ENCODE measurements at places on chromosomes 11 and 22.

DNA sequence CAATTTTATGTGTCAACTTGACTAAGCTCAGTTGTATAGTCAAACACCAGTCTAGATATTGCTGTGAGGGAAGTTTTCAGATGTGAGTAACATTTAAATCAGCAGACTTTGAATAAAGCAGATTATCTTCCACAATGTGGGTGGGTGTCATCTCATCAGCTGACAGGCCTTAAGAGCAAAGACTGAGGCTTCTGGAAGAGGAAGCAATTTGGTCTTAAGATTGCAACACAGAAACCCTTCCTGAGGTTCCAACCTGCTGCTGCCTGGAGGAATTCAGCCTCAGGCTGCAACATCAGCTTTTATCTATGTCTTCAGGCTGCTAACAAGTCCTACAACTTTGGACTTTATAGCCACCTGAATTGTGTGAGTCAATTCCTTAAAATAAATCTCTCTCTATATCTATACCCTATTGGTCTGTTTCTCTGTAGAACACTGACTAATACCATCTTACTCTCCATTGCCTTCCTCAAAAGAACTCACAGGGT lies 277.2 kb upstream of the PLET1 start:
- DNase-seq = no peak

DNA sequence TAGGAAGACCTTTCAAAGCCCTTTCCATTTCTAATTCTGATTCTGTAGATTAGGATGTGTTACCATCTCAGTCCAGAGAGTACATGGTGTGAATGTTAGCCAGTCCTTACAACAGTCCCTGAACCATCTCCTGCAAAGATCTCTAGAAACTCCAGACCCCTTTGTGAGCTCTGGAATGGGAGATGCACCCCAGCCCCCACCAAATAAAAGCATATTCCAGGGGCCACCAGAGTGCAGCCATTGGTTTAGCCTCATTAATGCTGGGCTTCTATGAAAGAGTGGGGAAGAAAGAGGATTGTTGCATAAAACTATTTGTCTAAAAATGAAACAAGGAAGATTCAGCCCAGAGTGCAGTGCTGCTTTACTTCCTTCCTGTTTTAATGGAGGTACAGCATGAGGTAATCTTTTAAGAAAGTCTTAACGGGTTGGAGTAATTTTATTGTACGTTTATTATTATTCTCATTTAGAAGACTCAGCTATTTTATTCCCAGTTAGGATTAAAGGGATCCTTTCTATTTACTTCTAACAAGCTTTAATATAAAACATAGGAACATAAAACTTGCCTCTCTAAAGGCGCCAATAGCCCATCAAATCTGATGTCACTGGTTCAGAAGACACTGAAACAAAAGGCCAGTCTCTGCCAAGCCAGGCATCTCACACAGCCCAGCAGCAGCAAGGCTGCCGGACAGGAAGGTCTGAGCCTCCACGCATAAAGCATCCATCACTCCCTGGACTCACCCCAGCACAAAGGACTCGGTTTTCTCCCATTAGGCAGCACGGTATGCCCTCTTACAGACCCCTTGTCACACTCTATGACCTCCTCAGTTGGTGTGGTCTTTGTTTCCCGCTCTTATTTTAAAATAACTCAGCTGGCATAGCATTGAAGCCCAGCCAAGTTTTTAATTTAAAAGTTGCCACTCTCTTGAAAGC lies 203.9 kb upstream of the BLID start:
- no peak for DNase-seq

DNA sequence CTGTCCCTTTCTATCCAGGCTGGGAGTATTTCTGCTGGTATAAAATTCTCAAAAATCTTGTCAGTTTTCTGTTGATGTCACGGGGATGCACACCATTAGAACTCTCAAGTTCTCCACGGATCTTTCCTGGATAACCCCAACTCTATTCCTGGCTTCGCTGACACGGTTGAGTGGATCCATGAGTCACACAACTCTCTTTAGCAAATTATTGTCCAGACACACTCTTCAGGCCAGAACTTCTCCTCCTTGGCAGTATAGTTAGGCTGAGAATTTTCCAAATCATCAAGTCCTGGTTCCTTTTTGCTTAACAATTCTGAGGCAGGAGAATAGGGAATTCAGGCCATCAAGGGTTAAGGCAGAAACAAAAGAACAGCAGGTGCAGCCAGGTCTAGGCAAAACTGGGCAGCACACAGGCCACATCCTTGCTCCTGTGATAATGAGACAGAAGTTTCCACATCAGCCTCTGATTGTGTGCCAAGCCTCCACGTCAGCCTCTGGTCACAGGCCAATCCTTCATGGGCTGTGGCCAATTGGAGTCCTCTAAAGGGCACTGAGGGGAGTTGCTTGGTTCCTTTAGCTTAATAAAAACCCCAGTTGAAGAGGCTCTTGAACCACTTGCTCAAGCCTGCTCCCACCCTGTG lies 5.7 kb upstream of the ACAT1 start:
- peak; percentile 73 for DNase-seq

GRCh38 chr22:28411125-28411524 lies 268.5 kb downstream of the TTC28 start:
- no peak for DNase-seq

- no peak for DNase-seq
Measured at GRCh38 chr11:46655631-46656030, 38.3 kb downstream of the ATG13 start.

- no peak for DNase-seq
Measured at GRCh38 chr11:112318661-112319060, 58.0 kb upstream of the PLET1 start.

- no peak for DNase-seq
Measured at GRCh38 chr22:24090581-24090980, 79.5 kb downstream of the CABIN1 start.

DNA sequence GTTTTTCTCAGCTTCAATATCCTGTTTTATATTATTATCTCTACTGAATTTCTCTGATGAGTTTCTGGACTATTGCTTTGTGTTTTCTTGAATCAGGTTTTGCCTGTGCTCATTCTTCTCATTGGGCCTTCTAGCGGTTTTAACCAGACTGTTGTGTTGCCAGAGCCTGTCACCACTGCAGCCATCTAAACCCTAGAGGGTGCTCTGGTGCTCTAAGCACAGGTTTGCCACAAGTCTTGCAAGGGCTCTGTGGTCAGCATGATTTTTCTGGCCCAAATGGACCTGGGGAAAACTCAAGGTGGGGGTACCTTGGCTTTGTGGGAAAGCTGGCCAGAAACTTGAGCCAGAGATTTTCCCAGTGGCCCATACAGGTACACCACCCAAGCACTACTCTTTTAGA lies 52.4 kb upstream of the TYR start:
- DNase-seq = no peak

DNA sequence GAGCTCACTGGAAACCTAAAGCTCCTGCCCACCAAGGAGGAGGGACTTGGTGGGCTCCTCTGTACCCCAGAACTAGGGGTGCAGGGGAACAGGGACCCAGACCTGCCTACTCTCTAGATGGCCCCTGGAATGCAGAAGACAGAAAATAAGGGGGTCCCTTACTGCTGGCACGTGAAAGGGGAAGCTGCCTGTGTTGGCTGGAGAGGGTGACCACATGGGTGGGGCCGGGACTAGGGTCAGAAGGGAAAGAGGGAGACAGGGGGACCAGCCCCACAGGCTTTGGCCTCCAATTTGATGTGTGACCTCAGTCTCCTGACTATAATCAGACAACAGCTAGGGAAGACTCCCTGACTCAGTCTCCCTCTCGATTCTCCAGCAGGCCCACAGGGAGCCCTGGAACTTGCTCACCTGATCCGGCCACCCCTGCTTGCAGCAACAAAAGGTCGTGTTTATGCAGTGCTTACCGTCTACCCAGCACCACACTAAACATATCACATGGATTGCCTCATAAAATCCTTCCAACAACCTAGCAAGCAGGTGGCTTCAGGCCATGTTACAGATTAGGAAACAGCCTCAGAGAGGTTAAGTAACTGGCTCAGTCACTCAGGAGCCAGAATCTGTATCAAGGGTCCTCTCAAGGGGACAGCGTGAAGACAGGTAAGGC lies 10.2 kb downstream of the ARAP1 start:
- DNase-seq = no peak
